ENCODE measurements at places on chromosomes 12 and 14. TPM values are rescaled to one million over a fixed set of nuclear protein-coding genes. Genes with fewer than 3 reads are reported as not detected.

- H3K27ac ChIP-seq = no peak overlapping the region
- DNase-seq = peak; percentile 27
- no peak overlapping the region for H3K4me3 ChIP-seq
- no peaks in the 10 kb centered on the region for H3K27me3 ChIP-seq
- no peaks in the 10 kb centered on the region for H3K36me3 ChIP-seq
- H3K4me1 ChIP-seq = no peaks in the 10 kb centered on the region
These were observed 7.3 kb downstream of the TESC start for GRCh38 chr12:117091758-117092510.

OR6C2 gene
- total RNA-seq = not detected

DNA sequence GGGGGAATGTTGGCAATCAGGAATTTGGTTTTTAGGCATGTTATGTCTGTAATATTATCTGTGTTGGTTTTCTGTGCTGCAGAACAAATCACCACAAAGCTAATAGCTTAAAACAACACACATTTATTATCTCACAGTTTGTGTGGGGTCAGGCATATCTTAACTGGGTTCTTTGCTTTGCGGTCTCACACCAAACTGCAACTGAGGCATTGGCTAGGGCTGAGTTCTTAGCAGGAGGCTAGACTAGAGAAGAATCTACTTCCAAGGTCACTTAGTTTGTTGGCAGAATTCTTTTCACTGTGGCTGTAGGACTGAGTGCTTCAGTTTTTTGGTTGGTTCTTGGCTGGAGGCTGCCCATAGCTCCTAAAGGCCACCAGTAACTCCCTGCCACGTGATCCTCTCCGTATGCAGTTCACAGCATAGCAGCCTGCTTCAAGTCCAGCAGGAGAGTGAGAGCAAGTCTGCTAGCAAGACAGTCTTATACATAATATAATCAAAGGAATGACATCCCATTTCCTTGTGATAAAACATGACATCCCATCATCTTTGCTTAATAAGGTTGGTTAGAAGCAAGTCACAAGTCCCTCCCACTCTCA, 21.6 kb downstream of the ATF1 start:
- no peak overlapping the region for H3K4me3 ChIP-seq
- H3K27ac ChIP-seq = no peak overlapping the region
- no peak for DNase-seq
- no peaks in the 10 kb centered on the region for H3K36me3 ChIP-seq
- no peaks in the 10 kb centered on the region for H3K4me1 ChIP-seq

- DNase-seq = no peak
- H3K27me3 ChIP-seq = no peaks in the 10 kb centered on the region
- H3K4me1 ChIP-seq = no peaks in the 10 kb centered on the region
- H3K27ac ChIP-seq = no peak overlapping the region
- H3K36me3 ChIP-seq = no peaks in the 10 kb centered on the region
- peak overlapping the region; percentile 21 for H3K4me3 ChIP-seq
These were observed 85.0 kb downstream of the KIF26A start for GRCh38 chr14:104223101-104224041.

DNA sequence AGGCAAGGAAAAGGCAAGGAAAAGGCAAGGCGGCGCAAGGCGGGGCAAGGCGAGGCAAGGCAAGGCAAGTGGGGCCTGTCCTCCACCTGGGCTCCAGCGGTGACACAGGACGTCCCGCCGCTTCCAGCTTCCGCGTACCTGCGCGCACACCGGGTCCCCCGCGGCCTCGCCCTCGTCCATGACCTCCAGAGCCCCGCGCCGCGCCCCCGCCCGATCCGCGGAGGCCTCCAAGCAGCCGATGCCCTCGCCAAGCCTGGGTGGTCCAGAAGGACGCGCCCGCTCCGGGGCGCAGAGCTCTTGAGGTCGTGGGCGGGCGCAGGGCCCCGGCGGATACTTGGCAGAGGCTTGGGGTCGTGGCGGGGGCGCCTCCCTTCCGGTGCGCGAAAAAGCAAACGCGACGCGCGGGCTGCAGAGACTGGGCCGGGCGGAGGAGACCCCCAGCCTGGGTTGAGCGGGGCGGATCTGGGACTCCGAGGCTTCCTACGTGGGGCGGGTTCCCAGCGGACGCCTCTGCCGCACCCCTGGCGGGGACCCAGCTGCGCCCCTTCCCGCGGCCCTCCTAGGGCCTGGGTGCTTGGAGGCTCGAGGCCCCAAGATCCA, 60.8 kb upstream of the EIF5 start:
- H3K36me3 ChIP-seq = no peaks in the 10 kb centered on the region
- peak overlapping the region; percentile 38 for H3K4me3 ChIP-seq

NFATC4 gene
- total RNA-seq = 58.1 TPM

RNF212B gene
- total RNA-seq = not detected

GNS gene
- 65.3 TPM for total RNA-seq

- H3K27ac ChIP-seq = no peak overlapping the region
- H3K4me3 ChIP-seq = no peak overlapping the region
- no peak for DNase-seq
- H3K4me1 ChIP-seq = no peaks in the 10 kb centered on the region
- H3K27me3 ChIP-seq = no peaks in the 10 kb centered on the region
These were observed 154.1 kb upstream of the ARID2 start for GRCh38 chr12:45575417-45575816.

CYP27B1 gene
- total RNA-seq = not detected
